ENCODE measurements at places on chromosomes 6 and 20.

- no peak for DNase-seq
These were observed 220.8 kb upstream of the HEY2 start for GRCh38 chr6:125528621-125529041.

DNA sequence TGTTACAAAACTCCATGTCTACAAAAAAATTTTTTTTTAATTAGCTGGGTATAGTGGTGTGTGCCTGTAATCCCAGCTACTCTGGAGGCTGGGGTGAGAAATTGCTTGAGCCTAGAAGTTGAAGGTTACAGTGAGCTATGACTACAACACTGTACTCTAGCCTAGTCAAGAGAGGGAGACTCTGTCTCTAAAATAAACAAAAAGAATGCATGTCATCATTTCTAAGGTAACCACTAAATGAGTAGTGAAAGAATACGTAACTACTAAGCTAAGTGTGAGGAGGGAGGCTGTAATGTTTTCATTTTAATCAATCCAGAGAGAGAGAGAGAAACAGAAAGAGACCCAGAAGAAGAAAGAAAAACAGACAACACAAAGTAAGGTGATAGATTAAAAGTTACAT lies 9.9 kb downstream of the SYCP2 start:
- DNase-seq, result no peak

DNA sequence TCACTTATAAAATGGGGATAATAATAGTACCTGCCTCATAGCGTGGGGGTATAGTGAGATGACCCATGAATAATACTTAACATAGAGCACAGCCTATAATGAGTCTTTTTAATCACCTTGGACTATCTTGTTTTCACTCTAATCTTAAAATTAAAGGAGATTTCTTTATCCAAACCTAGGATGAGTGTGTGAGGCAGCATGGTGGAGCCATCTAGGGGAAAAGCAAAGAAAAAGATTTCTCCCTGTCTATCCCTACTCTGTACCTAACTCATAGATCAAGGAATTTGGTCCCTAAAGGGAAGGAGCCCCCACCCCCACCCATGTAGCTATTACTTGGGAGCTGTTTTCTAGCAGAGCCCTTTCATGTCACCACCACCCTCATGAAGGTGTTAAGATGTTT lies 45.2 kb upstream of the PAK5 start:
- no peak for DNase-seq

DNA sequence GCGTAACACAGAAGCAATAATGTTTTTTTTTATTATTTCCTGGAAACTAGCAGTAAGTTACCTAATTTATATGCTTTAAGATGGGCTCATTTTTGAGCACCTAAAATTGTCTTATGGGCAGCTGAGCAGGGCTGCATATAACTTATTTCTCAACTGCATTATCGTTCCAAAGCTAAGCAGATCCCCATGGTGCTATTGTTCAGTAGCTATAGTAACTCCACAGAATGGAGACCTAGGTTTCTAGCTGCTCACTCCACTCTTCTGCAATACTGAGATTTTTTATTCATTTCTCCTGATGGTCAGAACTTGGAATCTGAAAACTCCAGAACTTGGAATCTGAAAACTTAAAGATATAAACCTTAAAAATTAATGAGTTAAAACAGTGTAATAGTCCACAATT lies 18.7 kb downstream of the CRISP1 start:
- DNase-seq, result no peak

GRCh38 chr6:22658934-22659333 lies 89.6 kb downstream of the HDGFL1 start:
- DNase-seq, result no peak

GRCh38 chr6:91566467-91566866 lies 979.6 kb upstream of the MAP3K7 start:
- no peak for DNase-seq

GRCh38 chr6:92496527-92496926 lies 922.8 kb downstream of the EPHA7 start:
- no peak for DNase-seq

- DNase-seq, result no peak
These were observed 4.0 kb downstream of the PKIG start for GRCh38 chr20:44586289-44586911.

GRCh38 chr20:61853073-61854005 lies 212.3 kb downstream of the TAF4 start:
- DNase-seq, result no peak

- peak; percentile 93 for DNase-seq
These were observed 50.0 kb upstream of the EZR start for GRCh38 chr6:158868890-158869825.

- DNase-seq, result no peak
These were observed 325.9 kb downstream of the COL12A1 start for GRCh38 chr6:74879976-74880375.

DNA sequence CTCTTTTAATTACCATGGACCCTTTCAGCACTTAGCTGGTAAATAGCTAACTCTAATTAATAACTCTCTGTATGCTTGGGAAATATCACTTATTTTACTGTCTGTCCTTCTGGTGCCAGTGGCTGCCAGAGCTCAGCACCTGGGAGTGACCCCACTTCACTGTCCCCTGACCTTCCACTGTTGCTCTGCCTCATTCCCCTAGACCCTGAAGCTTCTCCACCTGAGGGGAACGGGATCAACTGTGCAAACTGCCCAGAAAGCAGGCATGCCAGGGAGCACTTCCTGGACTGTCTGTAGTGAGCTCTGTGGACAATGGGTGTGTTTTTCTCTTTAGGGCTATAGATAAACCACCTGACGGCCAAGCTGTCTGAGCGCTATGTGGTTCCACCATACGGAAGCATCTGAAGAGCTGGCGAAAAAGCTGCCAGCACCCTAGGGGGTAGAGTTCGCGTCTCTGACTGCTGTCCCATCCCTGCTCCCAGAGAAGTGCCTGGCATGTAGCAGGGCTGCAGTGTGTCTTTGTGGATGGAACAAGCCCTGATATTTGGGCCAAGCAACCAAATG lies 106.3 kb upstream of the FOXA2 start:
- DNase-seq, result no peak
